ENCODE measurements at places on chromosomes 7 and 10.
A peak's percentile ranks its signal among the peaks of the same experiment; 100 is the strongest.

DNA sequence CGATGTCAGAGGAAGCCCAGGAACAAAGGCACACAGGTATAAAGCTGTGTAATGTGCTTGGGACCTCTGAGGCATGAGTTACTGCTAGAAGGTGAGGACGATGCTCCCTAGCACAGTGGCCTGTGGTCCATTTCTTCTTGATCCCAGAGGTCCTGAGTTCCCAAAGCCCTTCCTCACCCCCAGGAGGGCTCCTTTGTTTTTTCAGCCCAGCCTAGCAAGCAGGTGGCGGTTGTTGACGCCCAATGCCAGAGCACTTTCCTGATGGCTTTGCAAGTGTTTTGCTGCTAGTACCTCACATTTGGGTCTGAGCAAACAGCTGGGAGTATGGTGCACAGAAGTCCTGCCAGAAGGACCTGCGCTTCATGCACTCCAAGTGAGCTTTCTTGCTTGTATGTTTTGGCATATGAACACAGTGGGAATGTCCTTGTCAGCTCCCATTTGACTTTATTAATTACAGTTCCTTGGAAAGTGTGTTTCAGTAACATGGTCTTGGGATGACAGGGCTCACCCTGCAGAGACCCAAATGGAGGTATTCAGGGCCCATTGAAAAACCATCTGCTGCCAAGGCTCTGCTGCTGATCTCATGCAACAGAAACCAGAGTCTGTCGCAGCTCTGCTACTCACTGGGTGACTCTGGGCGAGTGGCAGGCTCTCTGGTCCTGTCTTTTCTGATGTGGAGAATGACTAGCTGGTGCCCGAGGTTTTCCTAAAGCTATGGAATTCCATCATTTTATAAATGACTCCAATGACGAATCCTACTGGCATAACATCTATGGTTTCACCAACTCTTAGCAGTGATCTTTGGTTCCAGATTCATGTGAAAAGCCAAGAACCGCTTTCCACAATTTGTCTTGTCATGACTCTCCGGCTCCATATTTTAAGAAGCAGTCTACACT lies 134.9 kb downstream of the ARID5B start:
- peak; percentile 24 for DNase-seq

- DNase-seq: no peak
Measured at GRCh38 chr7:1114088-1114487, 26.2 kb downstream of the GPER1 start.

DNA sequence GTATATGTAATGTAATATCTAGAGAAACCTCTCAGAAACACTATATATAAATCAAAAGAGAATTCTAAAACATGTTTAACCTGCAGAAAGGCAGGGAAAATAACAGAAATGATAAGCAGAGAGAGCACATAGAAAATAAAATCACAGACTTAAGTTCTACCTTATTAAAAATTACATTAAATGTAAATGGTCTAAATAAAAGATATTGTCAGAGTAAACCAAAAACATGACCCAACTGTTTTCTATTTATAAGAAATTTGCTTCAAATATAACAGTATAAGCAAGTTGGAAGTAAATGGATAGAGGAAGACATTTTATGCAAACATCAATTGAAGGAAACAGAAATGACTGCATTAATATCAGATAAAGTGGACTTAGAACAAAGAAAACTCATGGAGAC lies 43.4 kb downstream of the HECTD2 start:
- DNase-seq: no peak

GRCh38 chr10:101000915-101001658 lies 1.5 kb downstream of the LZTS2 start:
- no peak for DNase-seq

GRCh38 chr7:158957921-158958491 lies 101.6 kb downstream of the DYNC2I1 start:
- no peak for DNase-seq

- DNase-seq: no peak
Measured at GRCh38 chr10:9299966-9300365, 1245.5 kb downstream of the GATA3 start.

- no peak for DNase-seq
Measured at GRCh38 chr7:37430640-37431039, 18.0 kb downstream of the ELMO1 start.

DNA sequence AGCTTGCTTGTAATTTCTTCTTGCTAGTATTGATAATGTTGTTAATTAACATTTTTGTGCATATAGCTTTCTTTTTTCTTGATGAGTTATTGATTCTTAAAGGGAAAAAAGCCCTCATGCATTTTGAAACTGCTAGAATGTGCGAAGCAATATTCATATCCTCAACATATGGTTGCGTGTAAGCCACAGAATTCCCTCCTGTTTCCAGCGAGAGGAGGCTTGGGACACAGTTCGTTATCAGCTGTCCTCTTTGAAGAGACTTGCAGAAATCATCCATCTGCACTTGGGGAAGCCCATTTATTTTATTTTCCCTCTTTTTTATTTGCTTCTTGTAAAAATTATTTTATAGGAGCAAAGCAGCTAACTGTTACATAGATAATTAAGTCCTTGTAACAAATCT lies 398.0 kb downstream of the ADRA2A start:
- no peak for DNase-seq
